ENCODE measurements at places on chromosomes 11 and 22.

GRCh38 chr11:111797145-111797581, 31.0 kb upstream of the PPP2R1B start:
- no peak for DNase-seq

DNA sequence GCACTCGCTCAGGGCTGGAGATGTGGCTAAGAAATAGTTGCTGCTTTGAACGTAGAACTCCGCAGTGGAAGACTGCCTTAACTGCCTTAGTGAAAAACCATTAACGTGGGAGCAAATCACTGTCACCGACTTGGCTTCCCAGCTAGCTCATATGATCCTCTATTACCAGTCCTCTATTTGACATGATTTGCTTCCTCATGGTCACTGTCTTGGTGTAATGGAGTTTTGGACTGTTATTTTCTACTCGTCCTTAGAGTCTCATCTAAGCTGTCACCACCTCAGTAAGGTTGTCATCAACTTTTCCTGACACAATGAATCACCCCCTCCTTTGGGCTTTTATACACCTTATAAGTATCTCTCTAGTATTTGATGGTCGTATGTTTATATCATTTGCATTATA, 167.1 kb upstream of the NARS2 start:
- no peak for DNase-seq

DNA sequence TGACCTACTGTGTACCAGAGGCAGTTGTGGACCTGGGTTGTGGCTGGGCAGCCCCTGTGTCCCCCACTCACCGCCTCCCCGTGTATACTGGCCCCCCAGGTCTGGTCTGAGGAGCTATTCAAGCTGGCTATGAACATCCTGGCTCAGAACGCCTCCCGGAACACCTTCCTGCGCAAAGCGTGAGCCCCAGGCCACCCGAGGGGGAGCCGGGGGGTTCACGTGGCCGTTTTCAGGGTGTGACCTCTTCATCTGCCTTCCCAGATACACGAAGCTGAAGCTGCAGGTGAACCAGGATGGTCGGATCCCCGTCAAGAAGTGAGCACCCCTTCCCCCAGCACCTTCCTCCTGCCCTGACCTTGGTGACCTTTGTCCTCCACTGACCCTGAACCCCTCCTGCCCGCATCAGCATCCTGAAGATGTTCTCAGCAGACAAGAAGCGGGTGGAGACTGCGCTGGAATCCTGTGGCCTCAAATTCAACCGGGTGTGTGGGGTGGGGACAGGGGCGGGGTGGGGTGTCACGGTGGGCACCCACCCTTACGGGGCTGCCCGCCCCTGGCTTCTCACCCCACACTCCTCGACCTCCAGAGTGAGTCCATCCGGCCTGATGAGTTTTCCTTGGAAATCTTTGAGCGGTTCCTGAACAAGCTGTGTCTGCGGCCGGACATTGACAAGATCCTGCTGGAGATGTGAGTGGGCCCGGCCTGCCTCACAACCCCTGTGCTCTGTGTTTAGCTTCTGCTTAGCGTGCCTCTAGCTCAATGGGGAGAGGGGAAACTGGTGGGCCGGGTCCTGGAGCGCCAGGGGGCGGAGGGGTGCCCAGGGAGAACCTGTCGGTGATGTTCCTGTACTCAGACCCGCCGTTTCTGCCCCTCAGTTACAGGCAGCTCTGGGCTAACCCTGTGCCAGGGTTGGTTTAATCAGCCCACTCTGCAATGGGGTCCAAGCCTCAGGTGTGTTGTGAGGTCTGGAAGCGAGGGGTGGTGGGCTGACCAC, 4.1 kb downstream of the PLCB3 start:
- DNase-seq, result no peak

GRCh38 chr22:26321469-26321913, 107.6 kb upstream of the ASPHD2 start:
- no peak for DNase-seq

DNA sequence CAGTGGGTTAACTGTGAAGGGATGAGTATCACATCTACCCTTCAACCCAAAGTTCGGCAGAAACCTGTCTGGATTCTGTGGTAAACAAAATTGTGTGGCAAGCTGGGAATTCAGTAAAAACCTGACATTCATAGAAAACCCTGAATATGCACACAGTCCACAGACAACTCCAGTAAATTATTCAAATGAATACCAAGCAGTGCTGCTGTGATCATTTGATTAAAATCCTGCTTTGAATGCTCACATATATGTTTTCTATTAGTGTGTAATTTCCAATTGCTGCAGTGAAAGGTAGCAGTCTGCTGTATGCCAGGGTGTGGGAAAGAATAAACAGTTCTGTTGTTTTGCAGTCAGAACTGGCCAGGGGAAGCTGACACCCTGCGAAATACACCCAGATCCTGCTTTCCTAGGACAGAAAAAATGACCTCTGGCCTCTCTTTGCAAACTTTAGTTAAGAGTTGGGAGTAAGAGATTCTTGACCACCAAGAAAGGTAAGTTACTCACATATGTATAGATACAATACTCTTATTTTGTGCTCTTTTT, 217.8 kb downstream of the FAM76B start:
- no peak for DNase-seq

- DNase-seq, result no peak
These were observed 94.8 kb upstream of the PRDM11 start for GRCh38 chr11:45051621-45052020.
